ENCODE measurements at places on chromosomes 7 and 10.

GRCh38 chr7:20201380-20201779, 15.8 kb downstream of the MACC1 start:
- no peak for DNase-seq

- no peak for DNase-seq
Observed at GRCh38 chr10:59362144-59362958, at the start of gene FAM13C. FAM13C (minus strand) TSS chr10:59362549; CDS start chr10:59362460, 89 bp downstream.

- DNase-seq = no peak
Observed at GRCh38 chr10:32409741-32410140, 36.2 kb upstream of the CCDC7 start.

DNA sequence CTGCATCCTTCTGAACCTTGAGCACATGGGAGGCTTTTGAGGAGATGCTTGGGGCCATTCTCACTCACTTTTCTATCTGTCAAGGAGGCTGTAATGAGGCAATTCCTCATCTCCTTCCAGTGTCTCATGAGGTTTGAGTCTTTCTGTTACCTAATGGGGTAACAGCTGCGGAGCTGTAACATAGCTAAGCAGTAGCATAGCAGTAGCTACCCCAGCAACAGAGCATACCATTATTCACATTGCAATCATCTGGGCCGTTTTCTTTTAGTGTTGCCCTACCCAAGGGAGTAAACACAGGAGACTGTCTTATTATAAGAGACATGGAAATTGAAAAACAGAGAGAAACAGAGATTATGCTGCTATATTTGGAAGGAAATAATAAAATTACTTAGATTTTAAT, 68.7 kb downstream of the AKR1D1 start:
- DNase-seq = no peak

- no peak for DNase-seq
Observed at GRCh38 chr10:77359287-77359691, 278.3 kb downstream of the KCNMA1 start.

DNA sequence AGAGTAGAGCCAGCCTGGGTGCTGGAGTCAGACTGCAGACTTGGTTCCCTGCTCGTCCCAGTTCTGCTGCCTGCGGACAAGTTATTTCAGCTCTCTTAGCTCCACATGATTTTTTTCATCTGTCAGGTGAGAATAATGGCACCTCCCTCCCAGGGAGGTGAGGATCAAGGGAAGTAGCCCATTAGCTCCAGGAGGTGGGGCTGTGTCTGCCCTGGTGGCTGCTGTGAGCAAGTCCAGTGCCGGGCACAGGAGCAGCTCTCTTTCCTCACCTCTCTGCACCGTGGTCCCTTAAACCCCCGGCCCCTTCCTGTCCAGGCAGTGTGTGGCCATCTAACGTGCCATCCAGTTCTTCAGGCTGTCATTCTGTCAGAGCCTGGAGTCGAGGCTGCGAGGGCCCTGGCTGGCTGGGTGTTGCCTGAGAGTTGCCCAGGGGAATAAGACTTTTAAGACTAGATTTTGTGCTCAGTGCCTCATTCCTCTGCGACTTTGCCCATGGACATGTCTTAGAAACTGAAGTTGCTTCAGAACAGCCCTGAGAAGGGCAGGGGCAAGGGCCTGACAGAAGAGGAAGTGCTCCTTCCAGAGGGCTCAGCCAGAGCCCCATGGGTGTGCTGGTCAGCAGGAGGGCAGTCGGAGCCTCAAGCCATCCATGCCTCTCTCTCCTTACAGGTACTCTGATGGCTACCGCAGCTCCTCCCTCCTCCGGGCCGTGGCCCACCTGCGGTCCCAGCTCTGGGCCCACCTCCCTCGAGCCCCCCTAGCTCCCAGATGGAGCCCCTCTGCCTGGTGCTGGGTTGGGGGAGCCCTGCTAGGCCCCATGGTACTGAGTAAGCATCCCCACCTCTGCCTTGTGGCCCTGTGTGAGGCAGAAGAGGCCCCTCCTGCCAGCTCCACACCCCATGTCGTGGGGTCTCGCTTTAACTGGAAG, 5.0 kb downstream of the ABCB8 start:
- DNase-seq = no peak

Measured in stimulated activated CD4-positive, alpha-beta T cell treated with anti-CD3 and anti-CD28 coated beads, Interleukin-2, amount 100 ng/mL, for 48 hours (primary cell).